ENCODE measurements at places on chromosomes 5 and 9.

- no peak for DNase-seq
These were observed 821.8 kb upstream of the DMAC1 start for GRCh38 chr9:8621416-8621815.

DNA sequence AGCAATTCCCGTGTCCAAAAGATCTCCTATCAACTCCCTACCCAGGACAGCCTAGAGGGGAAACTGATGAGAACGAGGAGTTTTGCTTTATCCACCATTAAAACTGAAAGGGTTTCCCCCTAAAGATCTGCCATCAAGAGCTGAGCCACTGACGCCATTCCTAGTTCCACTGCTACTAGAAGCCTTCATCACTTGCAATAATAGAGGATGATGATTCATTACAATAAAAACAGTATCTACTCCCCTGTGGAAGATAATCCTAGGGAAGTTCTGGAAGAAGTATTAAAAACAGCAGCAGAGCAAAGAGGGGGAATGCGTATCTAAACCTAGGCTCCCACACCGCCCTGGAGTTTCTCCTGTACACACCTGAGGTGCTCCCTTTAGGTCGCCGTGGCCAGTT lies 394.5 kb downstream of the BNC2 start:
- DNase-seq: no peak

GRCh38 chr5:152632360-152632759 lies 227.3 kb upstream of the NMUR2 start:
- no peak for DNase-seq

- DNase-seq: no peak
These were observed 99.6 kb upstream of the SPEF2 start for GRCh38 chr5:35518104-35518503.

GRCh38 chr5:151137067-151137825 lies 20.3 kb downstream of the ANXA6 start:
- no peak for DNase-seq

GRCh38 chr5:53403758-53404157 lies 76.7 kb upstream of the FST start:
- DNase-seq: no peak

GRCh38 chr9:16627521-16627920 lies 242.9 kb downstream of the BNC2 start:
- no peak for DNase-seq

DNA sequence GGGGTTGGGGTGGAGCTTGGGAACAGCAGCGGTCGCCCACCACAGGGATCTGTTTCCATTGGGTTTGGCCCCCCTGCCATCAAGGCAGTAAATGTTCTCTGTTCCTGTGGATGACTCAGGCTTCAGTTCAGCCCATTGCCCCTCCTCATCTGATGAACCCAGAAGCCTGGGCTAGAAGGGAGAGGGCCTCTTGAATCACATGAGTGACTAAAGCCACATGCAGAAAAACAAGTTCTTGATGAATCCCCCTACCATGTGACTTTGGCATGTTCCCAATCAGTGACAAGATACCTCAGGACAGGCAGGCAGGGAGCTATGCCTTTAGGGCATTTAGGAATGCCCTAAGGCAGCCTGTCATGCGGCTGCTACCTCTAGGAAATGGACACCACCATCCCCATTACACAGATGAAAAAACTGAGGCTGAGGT lies 2.5 kb downstream of the SH3PXD2B start:
- no peak for DNase-seq

- DNase-seq: no peak
These were observed 12.4 kb downstream of the MSX2 start for GRCh38 chr5:174736777-174737176.

GRCh38 chr5:126633552-126633951 lies 32.8 kb downstream of the PHAX start:
- DNase-seq: no peak

GRCh38 chr9:89410641-89411350 lies 87.1 kb downstream of the SEMA4D start:
- no peak for DNase-seq

- DNase-seq: no peak
These were observed 304.9 kb downstream of the TMEM167A start for GRCh38 chr5:82772281-82772680.

DNA sequence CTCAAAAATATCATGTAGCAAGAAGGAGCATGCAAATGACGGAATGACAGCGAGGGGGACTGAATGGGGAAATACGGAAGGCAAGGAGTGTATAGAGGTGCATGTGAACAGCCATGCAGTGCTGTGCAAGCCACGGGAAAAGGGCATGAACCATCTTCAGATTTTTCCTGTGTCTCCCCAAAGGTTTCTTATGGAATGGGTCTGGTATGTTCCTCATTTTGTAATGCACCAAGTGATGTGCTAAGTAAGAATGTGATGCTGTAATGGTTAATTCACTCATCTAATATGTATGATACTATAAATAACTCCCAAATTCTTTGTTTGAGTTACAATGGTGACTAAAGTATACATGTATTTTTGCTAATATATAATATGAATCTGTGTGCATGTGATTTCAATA lies 99.0 kb upstream of the DAB2 start:
- DNase-seq: no peak

DNA sequence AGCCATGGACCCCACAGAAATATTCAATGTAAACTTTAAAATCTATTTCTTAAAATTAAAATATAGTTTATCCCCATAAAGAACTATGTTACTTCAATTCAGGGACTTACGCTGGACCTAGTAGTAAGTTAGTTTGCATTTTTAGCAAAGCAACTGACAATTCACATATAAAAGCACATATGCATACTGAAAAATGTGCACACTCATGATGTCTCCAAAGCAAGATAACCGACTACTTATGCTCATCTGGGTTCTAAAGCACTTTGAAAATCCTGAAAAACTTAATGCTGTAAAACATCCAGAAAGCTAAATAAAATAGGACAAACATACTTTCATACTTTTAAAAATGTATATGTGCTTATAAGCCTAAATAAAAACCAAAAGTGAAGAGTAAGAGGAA lies 264.4 kb upstream of the GAS1 start:
- DNase-seq: no peak

- no peak for DNase-seq
These were observed 40.0 kb upstream of the PDZD2 start for GRCh38 chr5:31598640-31599611.

DNA sequence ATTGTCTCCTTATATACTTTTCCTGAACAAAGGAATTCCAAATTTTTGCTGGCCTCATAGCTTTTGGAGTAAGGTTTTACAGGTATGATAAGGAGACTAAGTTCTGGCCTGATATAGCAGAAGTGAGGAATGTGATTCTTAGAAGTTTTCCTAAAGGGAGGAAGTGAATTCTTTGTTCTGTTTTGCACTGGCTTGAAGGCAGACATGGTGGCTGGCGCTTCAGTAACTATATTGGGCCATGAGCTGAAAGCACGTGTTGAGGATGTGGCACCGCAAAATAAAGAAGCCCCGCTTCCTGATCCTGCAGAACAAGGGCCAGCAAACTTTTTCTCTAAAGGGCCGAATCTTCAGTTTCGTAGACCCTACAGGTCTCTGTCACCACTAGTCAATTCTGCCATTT lies 224.2 kb downstream of the SNX18 start:
- DNase-seq: no peak

GRCh38 chr9:14768405-14769229 lies 46.1 kb upstream of the CER1 start:
- no peak for DNase-seq

DNA sequence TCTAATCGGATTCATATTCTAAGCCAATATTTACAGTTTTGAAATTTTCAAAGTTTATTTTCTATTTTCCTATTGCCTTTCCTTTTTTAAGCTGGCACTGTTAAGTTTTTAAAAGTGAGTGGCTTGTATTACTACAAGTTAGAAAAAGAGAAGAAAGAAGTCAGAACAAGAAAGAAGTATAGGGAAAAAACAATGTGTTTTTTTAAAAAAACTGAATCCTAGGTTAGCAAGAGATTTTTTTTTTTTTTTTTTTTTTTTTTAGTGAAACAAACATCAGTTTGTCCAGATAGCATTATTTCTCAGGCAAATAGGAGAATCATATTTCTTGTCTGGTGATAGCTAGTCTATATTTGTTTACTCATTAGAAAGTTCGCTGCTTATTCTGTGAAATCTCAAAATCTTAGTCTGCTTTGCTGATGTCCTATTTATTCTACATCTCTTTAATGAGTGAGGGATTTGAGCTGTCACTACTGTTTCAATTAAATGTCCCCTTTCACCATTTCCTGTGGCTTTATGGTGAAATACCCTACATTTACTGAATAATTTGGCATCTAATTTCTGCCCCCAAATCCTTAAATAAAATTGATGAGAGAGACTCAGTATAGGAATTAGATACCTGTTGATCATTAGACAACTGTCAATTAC lies 19.1 kb upstream of the LMNB1 start:
- DNase-seq: no peak

DNA sequence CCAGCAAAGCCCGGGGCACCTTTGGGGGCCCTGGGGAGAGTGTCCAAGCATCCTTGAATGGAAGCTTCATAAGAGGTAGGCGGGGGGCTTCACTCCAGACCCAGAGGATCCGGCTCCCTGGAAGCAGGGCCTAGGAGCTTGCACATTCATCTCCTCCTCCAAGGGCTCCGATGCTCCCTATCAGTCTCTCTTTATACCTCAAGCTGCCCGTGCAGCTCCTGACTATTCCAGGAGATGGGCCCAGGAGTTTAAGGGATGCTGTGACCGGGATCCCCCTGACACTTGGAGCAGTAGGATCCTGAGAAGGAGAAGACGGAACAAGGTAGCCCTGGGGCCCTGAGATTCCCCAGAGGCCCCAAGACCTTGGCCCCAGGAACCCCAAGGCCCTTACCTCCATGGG lies 25.9 kb downstream of the CSF1R start:
- no peak for DNase-seq

- no peak for DNase-seq
These were observed 146.5 kb downstream of the PPP2R2B start for GRCh38 chr5:146731909-146732659.

DNA sequence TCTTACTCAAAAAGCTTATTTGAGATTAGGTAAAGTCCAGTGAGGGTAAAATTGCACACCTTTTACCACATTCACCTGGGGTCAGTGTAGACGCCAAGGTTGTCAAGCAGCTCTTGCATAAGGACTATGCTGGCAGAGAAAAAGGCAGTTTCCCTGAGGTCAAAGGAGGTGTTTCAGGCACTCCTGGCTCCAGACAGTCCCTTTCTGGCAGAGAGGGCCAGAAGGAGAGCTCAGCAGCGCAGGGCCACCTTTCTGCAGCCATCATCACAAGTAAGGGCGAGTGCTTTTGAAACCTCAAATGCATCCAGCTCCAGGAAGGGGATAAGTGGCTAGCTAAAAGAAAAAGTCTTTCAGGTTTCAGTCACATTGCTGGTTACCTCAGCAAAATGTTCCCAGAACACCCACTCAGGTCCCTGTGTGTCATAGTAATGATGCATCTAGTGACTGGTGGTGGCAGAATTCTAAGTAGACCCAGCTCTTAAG lies 16.7 kb upstream of the IL13 start:
- DNase-seq: no peak

- DNase-seq: no peak
These were observed 26.8 kb upstream of the GABRP start for GRCh38 chr5:170756691-170757090.

GRCh38 chr5:127228540-127229184 lies 61.9 kb upstream of the MEGF10 start:
- no peak for DNase-seq

DNA sequence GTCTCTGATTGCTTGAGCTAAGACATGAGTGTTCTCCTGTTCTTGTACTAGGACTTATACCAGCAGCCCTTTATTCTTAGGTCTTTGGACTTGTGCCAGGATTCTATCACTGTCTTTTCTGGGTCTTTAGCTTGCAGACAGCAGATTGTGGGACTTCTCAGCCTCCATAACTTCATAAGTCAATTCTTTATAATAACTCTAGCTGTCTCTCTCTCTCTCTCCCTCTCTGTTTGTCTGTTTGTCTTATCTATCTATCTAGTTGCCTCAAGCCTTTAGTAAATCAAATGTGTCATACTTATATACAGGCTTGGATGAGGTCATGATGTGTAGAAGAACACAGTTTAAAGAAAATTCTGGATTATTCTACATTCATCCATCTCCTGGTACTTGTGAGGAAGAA lies 11.5 kb upstream of the ANKRD55 start:
- no peak for DNase-seq

GRCh38 chr5:134174841-134175839 lies 1.6 kb downstream of the SKP1 start:
- no peak for DNase-seq

- no peak for DNase-seq
These were observed 36.4 kb downstream of the THBS4 start for GRCh38 chr5:80071510-80072021.

DNA sequence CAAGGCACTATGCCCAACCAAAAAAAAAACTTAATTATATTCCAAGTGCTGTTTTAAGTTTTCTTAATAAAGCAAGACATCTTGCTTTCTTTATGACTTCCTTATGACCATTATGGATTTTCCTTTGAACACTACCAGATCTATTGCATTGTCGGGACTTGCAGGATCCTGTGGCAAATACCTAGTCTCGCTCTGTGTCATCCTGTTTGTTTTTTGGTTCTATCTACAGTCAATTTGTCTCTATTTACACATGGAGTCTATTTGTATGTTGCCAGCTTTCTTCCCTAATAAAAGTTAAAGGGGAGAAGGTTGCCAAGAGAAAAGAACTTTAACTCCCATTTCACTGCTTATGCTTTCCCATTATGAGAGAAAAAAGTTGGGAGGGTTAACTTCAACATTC lies 4.9 kb downstream of the HINT1 start:
- DNase-seq: no peak

- DNase-seq: no peak
These were observed 49.9 kb downstream of the LRRTM2 start for GRCh38 chr5:138824924-138825863.

DNA sequence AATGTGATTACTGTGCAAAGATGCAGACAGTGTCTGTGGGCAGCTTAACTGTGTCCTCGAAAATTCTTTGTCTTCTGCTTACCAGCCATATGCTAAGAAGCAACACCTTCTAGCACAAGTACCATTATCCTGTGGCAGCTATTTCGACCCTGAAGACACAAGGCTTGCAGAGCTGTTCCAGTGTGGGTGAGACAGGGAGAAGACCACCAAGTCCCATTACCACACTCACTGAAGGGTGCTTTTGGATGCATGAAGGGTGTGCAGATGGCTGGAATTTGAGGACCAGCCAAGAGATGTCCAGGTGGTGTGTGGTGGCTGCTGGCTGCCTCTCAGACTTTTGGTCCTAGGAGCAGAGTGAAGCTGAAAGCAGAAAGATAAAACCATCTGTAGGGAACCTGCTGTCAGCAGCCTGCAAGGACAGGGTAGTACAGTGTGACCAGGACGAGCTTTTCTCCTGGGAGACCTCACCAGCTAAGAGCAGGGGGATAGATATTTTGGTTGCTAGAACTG lies 161.8 kb downstream of the ICE1 start:
- DNase-seq: no peak

- DNase-seq: no peak
These were observed 159.3 kb downstream of the DMAC1 start for GRCh38 chr9:7640231-7640630.

DNA sequence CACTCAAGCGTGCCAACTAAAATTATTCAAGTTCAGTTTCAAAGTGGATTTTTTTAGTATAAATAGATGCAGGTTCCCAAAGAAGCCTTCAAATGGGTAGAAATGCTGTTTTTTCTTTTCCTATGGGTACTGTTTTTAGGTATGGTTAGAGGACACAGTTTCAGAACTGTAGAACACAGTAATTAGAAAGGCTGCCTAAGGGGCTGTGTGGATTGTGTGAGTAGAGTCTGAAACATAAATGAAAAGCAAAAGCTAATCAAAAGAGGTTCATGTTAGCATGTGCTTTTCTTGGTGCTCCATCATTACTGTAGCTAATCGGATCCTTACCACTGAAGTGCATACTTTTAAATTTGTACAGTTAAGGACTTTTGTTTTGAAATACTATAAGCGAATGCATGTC lies 85.3 kb downstream of the ZSWIM6 start:
- no peak for DNase-seq
